ENCODE measurements at places on chromosomes 2 and 18.

DNA sequence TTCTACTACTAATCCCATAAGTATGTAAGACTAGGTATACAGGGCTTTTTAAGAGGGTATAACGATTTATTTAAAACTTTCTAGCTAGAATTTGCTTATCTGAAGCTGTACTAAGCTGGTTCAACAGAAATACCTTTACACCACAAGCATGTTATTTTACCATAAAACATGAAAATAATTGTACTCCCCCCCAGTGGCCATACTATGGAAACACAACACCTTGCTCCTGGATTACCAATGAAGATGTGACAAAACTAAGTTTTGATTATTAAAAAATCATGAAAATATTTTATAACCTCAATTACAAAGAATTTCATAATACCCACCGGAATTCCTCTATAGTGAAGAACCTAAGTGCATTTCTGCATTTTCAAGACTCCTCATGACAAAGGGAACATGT, 27.3 kb downstream of the LPIN2 start:
- no peak for DNase-seq

DNA sequence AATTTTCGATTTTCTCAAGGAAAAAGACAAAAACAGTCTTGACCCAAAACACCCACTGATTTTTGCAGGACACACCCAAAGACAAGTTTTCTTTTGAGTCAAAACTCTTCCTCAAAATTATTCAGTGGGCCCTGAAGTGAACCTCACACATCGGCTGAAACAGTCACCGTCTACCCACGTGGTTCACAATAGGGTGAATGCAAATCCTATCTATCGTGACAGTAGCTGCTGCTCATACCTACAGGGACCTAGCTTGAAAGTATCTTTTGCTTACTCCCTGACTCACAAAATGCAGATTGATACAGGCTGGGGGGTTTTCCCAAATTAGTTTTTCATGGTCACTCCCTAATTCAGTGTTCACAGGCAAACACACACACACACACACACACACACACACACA, 10.7 kb upstream of the CD226 start:
- no peak for DNase-seq

- DNase-seq: no peak
These were observed 63.9 kb downstream of the COMMD1 start for GRCh38 chr2:61969376-61969775.

DNA sequence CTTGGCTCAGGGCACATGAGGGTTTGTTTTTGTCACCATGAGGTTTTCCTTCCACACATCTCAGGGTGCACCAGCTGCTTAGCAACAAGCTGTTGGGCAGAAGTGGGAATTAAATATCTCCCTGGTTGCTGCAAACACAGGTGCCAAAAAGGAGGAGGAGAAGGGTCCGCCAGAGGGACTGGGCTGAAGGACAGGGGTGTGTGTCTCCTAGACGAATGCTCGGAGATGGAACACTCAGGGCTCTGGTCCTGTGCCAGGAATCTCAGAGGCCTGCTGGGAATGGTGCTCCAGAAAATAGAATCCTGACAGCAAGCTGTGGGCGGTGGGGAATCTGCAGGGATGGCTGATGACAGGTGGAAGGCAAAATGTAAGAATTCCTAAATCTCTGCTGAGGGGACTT, 94.5 kb downstream of the VSNL1 start:
- DNase-seq: no peak

GRCh38 chr2:951224-952006, 766 bp downstream of the SNTG2 start:
- DNase-seq: no peak

DNA sequence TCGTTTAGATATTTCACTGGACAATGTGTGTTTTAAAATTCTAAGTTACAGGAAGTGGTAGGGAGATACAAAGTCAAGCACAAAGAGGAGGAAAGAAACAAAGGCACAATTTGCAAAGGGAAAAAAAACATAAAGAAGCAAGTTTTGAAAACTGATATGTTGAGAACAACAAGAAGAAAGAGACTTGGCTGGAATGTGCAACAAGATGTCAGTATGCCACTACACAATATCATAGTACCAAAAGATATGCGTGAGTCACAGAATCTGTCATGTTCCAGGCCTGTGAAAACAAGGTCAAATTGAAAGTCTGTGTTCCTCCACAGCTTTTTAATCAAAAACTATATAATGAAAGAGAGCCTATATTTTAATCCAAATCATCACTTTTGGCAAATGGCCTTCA, 12.0 kb downstream of the EXOC6B start:
- DNase-seq: no peak

GRCh38 chr2:43402452-43402937, 176.1 kb upstream of the ZFP36L2 start:
- DNase-seq: no peak

- no peak for DNase-seq
These were observed 42.8 kb upstream of the GALR1 start for GRCh38 chr18:77206676-77207374.

- DNase-seq: no peak
These were observed 77.0 kb upstream of the GALNT3 start for GRCh38 chr2:165871025-165871424.

- no peak for DNase-seq
These were observed 110.1 kb downstream of the BAZ2B start for GRCh38 chr2:159506202-159506601.

DNA sequence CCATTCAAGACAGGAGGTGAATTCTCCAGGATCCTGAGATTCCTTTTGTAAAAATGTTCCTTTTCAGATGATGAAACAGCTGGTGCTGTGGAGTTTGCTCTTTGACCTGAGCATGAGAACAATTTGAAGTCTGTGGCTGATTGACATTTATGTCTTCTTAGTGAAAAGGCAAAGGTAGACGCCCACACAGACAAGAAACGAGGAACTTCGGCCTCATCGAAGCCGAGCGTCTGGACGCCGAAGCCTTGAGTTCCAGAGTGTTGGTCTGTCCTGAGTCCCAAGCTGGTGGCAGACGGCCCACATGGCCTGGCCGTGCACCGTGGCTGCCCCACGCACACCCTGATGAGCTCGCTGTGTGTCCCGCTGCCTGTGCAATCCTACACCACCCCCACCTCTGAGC, 20.7 kb upstream of the SNTG2 start:
- DNase-seq: no peak

DNA sequence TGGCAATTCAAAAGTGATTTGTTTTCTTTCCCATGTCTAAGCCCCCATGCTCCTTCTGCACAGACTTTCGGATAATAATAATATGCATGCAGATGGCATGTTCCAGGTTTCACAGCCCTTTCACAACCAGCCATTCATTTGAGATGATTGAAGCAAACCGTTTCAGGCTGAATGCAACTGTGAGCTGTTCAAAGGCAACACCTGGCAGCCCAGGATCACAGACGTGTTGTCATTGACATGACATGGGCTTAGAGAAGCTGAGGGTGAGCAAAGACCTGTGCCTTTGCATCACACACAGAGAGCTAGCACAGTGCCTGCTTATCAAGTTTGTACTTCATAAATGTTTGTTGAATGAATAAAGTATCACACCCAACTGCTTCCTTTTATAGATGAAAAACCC, 12.4 kb upstream of the ERMN start:
- DNase-seq: no peak

DNA sequence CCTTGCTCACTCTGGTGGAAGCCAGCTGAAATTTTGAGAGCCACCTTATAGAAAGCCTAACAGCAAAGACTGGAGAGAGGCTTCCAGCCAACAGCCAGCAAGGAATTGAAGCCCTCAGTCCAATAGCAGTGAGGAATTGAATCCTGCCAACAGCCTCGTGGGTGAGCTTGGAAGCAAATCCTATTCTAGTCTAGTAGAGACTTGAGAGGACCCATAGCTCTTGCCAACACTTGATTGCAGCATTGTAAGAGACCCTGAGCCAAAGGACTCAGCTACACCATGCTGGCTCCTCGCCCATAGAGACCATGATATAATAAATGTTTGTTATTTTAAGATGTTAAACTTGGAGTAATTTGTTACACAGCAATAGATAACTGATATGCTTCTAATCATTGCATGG, 403.0 kb upstream of the TNP1 start:
- DNase-seq: no peak

All from activated gamma-delta T cell (primary cell).